Stimulated activated CD8-positive, alpha-beta memory T cell treated with anti-CD3 and anti-CD28 coated beads, Interleukin-7, amount 100 ng/mL, for 24 hours (primary cell): ENCODE measurements at places on chromosomes 12 and 14.

- DNase-seq: no peak
Measured at GRCh38 chr14:105192866-105193731, 12.0 kb upstream of the NUDT14 start.

GRCh38 chr14:22438742-22439141 lies 150.3 kb downstream of the DAD1 start:
- DNase-seq: no peak

- DNase-seq: no peak
Measured at GRCh38 chr12:91204421-91204820, 21.8 kb upstream of the DCN start.

GRCh38 chr12:48358937-48359513 lies 8.3 kb upstream of the ZNF641 start:
- DNase-seq: no peak

DNA sequence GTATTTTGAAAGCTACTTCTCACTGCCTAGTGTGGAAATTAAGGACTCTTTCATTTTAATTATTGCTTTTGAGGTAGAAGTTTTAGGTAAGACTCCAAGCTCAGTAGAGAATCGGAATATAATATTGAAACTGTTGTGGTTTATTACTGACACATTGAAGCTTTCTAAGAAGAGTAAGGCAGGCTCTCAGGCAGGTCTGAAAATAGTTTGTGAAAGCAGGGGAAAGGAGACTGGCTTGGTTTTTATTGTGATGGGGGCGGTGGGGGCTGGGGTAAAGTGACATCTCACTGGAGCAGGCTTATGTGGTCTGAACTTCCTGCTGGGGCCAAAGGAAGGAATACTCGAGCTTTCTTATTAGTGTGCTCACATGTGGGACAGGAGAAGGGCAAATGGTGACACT lies 79.5 kb downstream of the OTOGL start:
- DNase-seq: no peak

GRCh38 chr12:83759906-83760305 lies 1073.2 kb downstream of the TMTC2 start:
- no peak for DNase-seq

GRCh38 chr12:56153678-56154065 lies 1.3 kb downstream of the MYL6B start:
- DNase-seq: no peak
